Stimulated activated CD4-positive, alpha-beta T cell treated with anti-CD3 and anti-CD28 coated beads, Interleukin-12 subunit alpha, Interleukin-12 subunit beta, amount 100 ng/mL, for 4 hours (primary cell): ENCODE measurements at places on chromosomes 13 and 19.
A peak's percentile ranks its signal among the peaks of the same experiment; 100 is the strongest.

DNA sequence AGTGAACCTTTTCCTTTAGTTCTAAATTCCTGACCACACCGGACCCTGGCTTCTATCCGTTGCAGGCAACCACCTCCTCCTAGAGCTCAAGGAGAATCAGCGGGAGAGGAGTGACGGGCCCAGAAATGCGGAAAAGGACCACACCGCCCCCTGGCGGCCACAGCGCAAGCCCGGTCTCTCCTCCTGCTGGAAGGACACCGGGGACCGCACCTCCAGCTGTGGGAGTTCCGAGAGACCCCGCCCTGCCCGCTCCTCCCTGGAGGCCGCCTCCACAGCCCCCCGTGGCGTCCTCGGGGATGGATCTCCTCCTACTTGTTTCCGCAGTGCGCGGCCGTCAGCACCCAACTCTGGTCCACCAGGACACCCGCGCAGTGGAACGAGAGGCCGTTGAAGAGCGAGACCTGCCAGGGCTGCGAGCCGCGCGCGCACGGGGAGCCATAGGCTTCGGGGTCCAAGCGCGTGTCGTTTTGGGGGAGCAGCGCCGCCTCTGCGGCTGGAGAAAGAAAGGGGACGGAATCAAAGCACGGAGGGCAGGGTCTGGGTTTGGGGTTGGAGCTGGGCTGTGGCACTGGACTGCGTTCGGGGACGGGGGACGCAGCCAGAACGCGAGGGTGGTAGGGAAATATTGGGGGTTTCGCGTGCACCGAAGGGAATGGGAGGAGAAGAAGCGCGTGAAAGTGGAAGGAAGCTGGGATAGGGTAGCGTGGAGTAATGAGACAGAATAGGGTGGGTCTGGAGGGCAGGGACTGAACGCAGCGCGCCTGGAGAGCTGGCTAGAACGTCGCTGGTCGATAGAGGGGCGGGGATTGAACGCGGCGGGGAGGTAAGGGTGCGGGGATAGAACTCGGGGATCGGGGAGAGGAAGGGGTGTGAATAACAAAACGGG lies 2.5 kb downstream of the KLK10 start:
- peak; percentile 69 for DNase-seq

GRCh38 chr13:52118595-52118994 lies 10.3 kb downstream of the NEK5 start:
- DNase-seq, result no peak

DNA sequence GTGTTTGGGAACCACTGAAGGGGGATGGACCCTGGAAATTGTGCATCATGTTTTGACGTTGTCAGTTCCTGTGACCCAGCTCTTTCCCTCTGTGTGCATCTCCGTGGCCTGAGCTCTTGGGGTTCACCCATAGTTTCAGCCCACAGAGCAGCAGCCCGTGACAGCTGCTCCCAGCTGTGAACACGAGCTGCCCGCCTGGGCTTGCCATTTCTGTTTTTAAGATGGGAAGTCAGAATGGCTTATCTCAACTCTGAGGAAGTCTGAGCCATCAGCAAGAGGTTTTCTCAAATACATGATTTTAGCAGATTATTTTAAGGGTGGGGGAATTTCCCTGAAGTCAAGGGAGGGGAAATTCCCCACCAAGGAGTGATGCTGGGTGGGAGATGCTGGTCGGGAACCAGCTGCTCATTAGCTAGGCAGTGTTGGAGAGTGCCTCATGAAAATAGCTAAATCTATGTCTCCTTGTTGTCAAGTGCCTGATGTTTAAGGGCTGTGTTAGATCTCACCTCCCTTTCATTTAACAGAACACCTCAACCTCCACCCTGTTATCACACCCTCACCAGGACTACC lies 34.8 kb upstream of the C1QTNF9 start:
- peak; percentile 58 for DNase-seq

DNA sequence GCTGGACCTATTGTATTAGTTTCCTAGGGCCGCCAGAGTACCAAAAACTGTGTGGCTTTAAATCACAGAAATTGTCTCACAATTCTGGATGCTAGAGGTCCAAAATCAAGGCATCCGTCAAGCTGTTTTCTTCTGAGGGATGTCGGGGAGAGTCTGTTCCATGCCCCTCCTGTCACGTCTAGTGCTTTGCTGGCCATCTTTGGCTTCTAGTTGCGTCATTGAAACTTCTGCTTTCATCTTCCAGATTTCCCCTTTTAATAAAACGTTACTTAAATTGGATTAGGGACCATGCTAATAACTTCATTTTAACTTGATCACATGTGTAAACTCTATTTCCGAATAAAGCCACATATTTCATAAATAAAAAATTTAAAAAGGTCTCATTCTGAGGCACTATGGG lies 47.5 kb downstream of the TRPM4 start:
- no peak for DNase-seq

GRCh38 chr19:15563325-15563794 lies 51.7 kb upstream of the CYP4F8 start:
- DNase-seq, result no peak

DNA sequence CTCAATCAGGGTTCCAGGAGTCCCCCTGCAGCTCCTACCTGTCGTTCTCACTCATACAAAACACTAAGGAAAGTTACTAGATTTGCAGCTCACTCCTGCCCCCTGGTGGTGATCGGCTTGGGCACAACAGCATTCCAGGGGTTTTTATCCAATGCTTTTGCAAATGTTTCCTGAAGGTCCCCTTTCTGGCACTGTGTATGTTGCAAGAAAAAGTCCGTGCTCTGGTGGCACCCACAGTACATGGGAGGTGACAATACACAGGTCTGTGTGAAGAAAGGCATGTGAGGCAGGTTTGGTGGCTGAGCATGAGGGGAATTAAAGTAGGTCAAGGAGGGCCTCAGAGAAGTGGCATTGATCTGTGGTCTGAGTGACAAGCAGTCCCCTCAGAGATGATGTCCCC lies 8.6 kb upstream of the TYK2 start:
- DNase-seq, result peak; percentile 88

GRCh38 chr19:7368456-7368855 lies 19.7 kb downstream of the ARHGEF18 start:
- DNase-seq, result no peak

DNA sequence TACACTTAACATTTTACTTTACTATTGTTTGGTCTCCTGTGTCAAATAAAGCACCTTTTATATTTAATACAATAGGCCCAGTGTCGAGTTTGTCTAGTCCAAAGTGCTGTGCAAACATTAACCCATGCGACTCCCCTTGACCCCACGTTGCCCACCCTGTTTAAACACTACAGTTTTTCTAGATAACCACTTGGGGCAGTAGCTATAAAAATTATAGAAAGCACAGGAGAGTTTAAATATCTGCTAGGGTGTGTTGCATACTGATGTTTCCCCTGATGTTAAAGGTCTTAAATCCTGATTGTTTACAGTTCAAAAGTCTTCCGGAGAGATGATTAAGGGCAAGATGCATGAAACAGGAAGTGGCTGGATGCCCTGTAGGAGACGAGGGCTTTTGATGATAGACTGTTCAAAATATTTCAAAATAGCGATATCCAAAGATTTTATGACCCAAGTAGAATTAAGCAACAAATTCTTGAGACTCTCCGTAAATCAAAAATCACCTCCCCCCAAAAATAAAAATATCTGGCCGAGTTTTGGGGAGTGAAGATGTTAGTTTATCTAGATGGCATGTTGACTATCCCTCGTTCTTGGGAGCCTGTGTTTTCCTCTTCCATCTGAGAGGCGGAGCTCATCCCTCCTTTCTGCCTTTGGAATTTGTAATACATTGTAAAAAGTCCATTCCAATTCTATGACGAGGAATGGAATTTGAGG lies 167.1 kb downstream of the FGF9 start:
- DNase-seq, result no peak

DNA sequence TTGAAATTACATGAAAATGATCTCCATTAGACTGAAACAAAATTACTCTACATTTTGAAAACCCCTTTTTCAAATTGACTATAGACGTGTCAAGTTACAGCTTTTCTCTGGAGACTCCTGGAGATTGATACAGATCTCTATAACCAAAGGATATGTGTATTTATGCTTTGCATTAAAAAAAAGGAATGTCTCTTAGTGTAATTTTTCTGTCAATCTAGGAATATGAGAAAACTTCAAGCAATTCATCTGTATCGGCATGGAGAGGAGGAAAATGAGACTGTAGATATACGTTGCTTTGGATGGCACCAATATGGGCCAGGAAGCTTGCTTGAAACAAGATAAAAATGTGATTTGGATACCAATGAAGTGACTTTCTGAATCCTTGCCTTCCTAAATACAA lies 286.6 kb downstream of the PCDH9 start:
- no peak for DNase-seq

- no peak for DNase-seq
These were observed 76.3 kb downstream of the MZT1 start for GRCh38 chr13:72651144-72651543.

- DNase-seq, result no peak
These were observed 5.5 kb upstream of the AKAP11 start for GRCh38 chr13:42266473-42266872.

DNA sequence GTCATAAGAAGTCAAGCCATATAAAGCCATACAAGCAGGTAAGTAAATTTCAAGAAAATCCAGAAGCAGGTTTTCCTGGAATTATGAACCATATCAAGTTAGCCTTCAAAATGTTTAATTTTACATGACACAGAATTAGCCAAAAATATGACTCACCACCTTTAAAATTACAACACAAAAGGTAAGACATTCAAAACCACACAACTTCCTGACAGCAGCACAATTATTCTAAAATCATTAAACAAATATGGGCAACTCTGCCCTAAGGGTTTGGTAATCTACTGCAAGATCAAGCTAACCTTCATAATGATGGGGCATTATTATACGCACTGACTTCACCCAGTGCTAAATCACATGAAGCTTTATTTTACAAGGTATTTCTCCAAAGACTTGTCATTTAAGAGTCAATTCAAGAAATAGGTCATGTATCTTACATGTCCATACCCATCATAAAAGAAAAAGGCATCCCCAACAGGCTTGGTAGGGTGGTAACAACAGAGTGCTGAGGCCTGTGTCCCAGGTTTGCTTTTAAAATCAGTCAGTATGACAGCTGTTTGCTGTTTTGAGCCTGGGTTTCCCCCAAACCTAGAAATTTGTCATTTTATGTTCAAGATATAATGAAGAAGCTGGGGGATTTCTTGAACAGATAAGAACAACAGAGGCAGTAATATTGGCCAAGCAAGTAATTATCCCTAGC lies 15.2 kb downstream of the RCBTB1 start:
- DNase-seq, result no peak

DNA sequence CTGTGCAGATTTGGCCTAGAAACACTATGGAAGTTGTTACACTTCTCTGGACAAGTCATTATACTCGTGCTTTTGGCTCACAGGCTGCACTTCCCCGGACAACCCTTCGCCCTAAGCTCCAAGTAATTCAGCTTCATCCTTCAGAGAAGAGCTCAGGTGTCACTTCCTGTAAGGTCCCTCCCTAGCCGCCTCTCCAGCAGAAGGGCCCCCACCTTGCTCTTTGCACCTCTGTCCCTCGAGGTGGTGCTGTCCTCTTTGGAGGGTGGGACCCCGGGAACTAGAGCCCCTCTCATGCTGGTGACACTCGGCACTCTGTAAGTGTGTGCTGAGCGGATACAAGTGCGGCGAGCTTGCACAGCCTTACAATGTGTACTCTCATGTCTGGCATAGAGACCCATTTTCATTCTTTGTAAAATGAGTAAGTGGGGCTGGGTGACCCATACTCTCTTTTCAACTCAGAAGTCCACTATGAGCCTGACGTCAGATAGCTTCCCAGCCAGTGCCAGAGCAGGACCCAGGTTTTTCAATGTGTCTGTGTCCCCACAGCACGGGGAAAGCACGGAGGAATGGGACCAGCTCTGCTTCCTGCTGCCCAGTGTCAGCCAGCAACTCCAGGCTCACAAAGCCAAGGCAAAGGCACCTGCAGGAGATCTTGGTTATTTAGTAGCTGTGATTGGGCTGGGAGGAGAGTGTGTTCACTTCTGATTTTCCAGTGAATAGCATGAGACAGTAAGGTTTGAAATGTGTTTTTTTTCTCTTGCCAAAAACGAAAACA lies 26.9 kb downstream of the CHAMP1 start:
- no peak for DNase-seq

GRCh38 chr19:35673121-35673804 lies 6.9 kb downstream of the UPK1A start:
- peak; percentile 34 for DNase-seq

GRCh38 chr13:94121686-94122085 lies 357.8 kb downstream of the DCT start:
- no peak for DNase-seq

- no peak for DNase-seq
These were observed 23.1 kb downstream of the TBC1D4 start for GRCh38 chr13:75458696-75459422.

DNA sequence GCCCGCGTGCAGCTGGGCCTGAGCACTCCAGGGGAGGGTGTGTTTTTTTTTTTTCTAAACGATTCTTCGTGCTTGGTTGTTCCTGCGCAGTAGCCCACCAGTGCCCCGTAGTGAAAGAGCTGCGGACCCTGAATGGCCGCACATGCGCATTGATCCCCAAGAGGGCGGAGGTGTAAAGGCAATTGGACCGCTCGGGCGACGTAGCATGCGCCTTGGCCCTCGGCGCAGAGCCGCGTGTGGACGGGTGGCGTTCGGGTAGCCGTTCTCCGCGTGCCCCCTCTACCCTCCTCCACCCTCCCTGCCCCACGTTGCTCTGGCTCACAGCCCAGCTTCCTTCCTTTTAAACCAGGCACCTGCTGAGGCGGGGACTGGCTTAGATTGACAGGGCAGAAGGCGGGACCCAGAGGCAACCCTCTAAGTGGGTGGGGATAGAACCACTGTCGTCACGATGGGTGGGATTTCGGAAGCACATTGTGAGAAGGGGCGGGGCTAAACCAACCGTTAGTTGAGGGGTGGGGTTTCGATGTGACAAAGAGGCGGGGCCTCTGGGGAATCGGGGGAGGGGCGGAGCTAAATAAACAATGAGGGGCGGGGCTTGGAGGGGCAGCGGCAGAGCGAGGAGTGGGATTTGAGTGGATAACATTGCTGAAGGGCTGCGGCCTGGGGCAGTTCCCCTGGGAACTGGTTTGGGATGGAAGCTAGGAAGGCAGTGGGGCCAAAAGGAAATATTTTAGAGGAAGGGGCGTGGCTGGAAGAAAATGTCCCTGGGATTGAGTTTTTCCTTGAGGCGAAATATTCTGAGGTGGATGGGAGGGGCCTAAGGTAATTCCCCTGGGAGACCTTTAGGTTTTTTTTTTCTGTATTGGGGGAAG lies 543 bp upstream of the NUP62 start:
- peak; percentile 85 for DNase-seq

GRCh38 chr19:17079710-17080439 lies 4.3 kb downstream of the MYO9B start:
- DNase-seq, result peak; percentile 62

- no peak for DNase-seq
These were observed 8.6 kb downstream of the MED4 start for GRCh38 chr13:48086272-48086671.

DNA sequence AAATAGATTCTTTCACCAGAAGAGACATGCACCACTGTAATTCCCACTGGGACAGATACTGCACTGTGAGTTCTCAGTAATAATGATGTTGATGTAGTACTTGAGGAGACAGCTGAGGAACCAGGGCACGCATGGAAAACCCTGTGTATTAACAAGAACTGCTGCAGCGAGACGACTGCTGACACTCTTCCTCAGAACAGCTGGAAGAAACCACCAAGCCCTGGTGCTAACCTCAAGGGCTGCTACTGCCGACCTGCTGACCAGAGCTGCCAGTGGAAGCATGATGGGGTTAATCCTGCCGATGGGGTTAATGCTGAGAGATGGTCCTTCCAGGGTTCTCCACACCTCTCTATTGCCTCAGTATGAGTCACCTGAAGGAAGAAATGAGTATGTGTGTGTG lies 45.6 kb downstream of the EDNRB start:
- no peak for DNase-seq

GRCh38 chr19:3346677-3347353 lies 19.6 kb upstream of the NFIC start:
- DNase-seq, result no peak
